ENCODE measurements at places on chromosomes 3 and 15.

GRCh38 chr15:40755812-40756208 lies 756 bp upstream of the RMDN3 start:
- no peak for DNase-seq

- no peak for DNase-seq
Observed at GRCh38 chr3:188319569-188319968, 165.6 kb downstream of the LPP start.

GRCh38 chr3:190239325-190239724 lies 82.9 kb downstream of the CLDN1 start:
- no peak for DNase-seq

- no peak for DNase-seq
Observed at GRCh38 chr3:102084006-102084405, 234.7 kb downstream of the NFKBIZ start.

DNA sequence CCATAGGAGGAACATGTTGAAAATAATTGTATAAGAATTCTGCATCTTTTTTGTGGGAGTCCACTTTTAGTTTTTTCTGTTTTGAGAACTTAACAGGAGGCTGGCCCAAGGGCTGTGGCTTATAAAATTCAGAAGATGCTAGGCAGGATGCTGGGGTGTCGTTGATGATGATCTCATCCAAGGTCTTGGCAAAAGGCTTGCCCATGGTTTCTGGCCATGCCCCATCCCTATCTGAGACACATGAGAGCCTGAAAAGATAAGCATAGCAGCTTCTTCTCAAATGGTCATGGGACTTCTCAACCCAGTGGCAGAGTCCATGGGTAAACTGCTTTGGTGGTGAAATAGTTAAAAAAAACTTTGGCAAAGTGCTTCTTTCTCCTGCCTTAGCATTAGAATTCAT lies 35.2 kb downstream of the CMSS1 start:
- no peak for DNase-seq

GRCh38 chr15:37134244-37134643 lies 33.9 kb upstream of the MEIS2 start:
- no peak for DNase-seq

DNA sequence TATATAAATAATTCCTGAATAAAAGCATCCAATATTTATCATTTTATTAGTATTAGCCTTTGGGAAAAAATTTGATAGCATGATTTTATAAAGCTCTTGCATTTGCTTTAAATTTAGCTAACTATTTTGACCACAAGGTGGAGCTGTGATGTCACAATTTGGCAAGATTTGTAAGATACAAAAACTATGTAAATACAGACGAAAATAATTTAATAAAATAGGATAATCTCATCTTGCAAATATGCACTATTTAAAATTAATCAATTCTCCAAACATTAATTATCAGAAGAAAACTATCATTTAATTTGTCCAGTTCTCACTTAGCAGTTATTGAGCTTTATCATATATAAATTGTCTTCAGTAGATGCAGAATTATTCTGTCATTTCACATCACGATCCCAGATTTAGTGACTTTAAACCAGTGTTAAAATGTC lies 95.4 kb downstream of the PLOD2 start:
- no peak for DNase-seq

DNA sequence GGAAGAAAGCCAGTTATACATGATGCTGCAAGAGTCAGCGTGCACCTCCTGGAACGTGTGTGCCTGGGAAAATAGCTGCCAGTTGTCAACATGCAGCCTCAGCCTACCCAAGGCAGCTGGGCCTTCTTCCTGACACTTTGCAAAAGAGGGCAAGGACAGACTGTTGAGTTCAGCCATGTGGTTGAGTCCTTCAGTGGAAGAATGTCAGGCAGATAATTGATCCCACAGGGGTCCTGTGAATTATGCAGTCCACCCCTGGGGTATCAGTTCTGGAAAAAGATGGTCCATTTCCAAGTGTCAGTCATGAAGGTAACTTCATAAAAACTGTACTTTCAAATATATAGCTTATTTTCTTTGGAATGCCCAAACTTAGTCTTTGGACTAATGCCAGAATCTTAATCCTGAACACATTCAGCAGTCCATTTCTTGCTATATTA lies 79.6 kb downstream of the ARNT2 start:
- no peak for DNase-seq

DNA sequence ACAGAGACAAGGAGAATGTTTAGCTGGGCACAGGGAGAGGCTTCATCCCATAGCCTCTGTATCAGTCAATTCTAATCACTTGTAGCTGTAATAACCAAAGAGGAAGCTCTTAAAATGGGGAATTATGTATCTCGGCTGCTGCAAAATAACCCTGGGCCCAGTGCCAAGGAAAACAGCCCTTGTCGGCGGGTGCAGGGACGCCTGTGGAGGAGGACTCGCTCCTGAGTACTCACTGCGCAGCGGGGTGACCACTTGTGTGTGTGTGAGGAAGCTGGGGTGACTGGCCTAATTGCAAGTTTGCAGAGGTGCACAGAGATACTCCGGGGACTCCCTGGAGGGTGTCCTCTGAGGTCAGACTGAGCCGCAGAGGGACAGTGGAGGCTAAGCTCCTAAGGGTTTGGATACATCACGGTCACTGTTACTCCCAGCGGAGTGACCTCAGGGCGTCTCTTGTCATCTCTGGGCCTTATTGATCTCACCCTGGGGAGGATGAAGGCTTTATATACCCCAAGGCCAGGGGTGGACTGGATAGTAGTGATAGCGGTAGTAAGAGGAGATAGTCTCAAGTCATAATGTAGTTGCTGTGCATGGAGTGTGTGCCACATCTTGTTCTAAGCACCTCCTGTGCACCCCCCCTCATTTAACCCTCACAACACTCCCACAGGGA lies 37.2 kb downstream of the SLC6A6 start:
- no peak for DNase-seq

- DNase-seq, result no peak
Observed at GRCh38 chr15:65414841-65415621, 7.7 kb downstream of the IGDCC4 start.

GRCh38 chr3:82081351-82081750 lies 319.9 kb upstream of the GBE1 start:
- no peak for DNase-seq

GRCh38 chr3:98508582-98508981 lies 11.1 kb downstream of the OR5K2 start:
- DNase-seq, result no peak

DNA sequence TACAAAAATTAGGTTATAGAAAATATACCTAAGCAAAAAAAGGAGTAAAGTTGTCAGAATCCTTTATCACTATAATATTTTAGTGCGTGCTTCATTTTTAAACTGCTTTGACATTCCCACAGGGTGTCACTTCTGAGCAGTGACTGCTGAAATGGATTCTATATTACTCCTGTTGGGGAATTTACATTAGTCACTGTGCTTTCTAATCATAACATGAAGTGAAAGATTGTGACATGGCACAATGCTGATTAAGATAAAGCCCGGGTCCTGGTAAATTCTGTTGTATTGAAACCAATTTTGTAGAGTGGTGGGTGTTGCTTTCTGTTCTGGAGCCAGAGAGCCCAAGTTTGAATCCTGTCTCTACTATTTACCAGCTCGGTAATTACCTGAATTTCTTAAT lies 36.4 kb upstream of the EHHADH start:
- no peak for DNase-seq

DNA sequence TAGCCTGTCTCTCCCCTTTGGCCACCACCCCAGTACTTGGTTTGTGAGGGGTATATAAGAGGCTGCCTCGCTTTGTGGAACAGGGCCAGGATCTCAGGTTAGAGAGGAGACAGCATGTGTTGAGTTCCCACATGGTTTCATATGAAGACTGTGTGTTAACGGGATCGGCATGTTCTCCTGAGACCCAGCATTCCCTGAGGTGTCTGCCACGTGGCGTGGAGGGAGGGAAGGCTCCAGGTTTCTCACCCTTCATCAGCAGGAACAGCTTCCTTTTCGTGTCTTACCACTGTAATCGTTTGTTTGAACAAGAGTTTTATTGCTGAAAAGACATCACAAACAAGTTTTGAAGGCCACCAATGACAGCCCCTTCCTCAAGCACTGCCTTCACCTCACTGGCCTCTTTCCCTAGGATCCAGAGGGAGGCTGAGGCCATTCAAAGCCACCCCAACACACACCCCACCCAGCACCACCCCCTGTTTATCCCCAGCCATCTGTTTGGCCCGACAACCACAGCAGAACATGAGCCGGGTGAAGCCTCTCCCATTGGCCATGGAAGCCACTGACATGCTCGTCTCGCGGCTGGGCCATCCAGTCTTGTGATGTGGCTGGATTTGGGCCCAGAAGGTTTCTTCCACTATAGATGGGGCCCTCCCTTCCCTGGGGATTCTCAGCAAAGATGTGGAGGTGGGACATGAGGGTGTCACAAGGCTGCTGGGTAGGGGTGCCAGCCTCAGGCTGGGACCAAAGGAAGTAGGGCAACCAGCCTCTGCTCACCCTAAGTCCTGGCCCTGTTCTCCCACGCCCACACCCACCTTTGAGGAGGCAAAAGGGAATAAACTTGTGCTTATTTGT lies 10.0 kb downstream of the BHLHE40 start:
- no peak for DNase-seq

DNA sequence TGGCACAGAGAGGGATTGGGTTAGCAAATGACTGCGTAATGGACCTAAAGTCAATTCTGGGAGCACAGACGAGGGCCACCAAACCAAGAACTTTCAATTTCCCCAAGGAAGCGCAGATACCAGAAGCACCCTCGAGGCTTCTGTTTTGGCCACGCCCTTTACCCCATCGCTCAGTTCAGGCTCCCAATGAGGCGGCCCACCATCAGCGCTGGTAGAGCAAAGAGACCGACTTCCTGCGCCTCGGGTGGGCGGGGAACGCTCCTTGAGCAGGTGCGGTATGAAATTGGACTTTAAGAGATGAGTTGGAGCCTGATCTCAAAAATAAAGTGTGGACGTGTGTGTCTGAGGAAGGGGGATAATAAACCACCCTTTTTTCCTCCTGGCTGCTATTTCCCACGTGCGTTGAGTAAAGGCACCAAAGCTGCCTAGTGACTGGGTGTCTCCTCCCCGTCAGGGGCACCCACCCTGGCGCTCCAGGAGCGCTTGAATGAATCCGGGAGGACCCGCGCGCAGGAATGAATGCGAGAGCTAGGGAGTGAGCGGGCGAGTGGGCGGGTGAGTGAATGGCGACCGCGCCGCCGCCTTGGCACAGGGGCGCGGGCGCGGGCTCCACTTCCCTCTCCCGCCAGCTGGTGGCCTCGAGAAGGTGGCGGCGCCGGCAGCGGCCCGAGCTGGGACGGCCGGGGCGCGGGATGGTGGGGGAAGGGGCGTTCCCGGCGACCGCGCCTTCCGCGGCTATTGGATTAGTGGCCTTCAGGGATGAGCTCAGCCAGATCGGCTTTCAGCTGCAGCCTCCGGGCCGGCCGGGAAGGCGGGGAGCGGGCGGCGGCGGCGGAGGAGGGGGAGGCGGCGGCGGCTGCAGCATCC lies at the start of gene SPSB4:
Gene SPSB4, plus strand, starts transcription at position 772 of the 867 bp plus-strand sequence. CDS start 14,758 bp downstream, outside the sequence.
- DNase-seq, result no peak

DNA sequence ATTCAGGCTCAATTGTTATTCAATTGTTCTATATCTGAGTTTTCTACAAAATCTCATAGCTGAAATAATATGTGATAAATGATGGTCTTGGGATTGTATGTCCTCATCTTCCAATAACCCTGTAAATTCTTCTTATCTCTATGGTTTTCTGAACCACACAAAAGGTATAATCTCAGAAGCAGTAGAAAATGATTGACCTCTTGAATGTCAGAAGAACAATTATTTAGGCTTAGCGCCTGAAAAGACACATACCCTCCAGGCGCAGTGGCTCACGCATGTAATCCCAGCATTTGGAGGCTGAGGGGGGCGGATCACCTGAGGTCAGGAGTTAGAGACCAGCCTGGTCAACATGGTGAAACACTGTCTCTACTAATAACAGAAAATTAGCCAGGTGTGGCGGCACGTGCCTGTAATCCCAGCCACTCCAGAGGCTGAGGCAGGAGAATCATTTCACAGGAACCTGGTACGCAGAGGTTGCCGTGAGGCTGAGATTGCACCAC lies 288.0 kb upstream of the TBC1D5 start:
- DNase-seq, result no peak

GRCh38 chr3:184523825-184524615 lies 37.6 kb upstream of the EPHB3 start:
- DNase-seq, result no peak

- no peak for DNase-seq
Observed at GRCh38 chr3:25568525-25569078, 96.1 kb downstream of the TOP2B start.

DNA sequence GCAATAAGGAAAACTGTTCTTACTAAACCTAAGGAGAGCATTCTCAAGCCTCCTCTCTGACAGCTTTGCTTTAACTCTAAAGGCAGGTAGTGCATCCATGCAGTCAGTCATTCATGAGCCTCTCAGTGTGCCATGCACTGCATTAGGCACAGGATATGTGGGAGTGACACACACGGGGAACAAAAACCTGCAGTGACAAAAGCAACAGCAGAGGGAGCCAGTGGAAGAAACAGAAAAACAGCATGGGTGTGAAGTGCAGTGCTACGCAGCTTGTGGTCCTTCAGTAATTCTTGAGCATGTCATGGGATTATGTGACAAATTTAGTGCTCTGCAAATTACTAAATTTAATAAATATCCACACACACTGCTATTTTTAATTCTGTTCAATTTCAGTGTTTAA lies 230.7 kb downstream of the BBX start:
- no peak for DNase-seq

DNA sequence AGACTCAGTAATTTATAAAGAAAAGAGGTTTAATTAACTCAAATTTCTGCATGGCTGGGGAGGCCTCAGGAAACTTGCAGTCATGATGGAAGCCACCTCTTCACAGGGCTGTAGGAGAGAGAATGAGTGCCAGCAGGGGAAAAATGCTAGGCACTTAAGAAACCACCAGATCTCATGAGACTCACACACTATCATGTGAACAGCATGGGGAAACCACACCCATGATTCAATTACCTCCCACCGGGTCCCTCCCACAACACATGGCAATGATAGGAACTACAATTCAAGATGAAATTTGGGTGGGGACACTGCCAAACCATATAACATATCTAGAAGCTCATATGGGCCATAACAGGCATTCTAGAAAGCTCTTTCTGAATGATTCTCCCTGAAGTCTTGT lies 190.3 kb downstream of the WNT5A start:
- DNase-seq, result no peak

- no peak for DNase-seq
Observed at GRCh38 chr15:86163816-86164215, 84.1 kb downstream of the AGBL1 start.

DNA sequence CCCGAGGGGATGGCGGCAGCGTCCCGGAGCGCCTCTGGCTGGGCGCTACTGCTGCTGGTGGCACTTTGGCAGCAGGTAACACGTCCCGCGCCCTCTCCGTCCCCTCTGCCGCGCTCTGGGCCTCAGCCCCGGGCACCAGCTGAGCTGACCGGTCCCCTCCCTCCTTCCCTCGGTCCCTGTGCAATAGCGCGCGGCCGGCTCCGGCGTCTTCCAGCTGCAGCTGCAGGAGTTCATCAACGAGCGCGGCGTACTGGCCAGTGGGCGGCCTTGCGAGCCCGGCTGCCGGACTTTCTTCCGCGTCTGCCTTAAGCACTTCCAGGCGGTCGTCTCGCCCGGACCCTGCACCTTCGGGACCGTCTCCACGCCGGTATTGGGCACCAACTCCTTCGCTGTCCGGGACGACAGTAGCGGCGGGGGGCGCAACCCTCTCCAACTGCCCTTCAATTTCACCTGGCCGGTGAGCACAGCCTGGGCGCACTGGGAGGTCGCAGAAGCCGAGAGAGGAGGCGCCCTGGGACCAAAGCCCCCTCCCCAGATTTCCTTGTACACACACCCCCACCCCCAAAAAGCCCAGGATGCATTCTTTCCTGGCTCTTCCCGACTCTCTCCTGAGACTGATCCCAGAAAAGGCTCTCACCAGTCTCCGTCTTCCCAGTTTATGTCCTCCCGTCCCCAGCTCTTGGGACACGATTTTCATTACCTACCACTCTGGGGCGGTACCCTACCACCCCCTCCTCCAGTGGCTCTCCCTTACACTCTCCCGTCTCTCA lies 705 bp downstream of the DLL4 start:
- DNase-seq, result no peak
